ENCODE measurements at places on chromosomes 4 and X.

GRCh38 chr4:87003266-87003665 is 68.5 kb downstream of the AFF1 start:
- DNase-seq: no peak

DNA sequence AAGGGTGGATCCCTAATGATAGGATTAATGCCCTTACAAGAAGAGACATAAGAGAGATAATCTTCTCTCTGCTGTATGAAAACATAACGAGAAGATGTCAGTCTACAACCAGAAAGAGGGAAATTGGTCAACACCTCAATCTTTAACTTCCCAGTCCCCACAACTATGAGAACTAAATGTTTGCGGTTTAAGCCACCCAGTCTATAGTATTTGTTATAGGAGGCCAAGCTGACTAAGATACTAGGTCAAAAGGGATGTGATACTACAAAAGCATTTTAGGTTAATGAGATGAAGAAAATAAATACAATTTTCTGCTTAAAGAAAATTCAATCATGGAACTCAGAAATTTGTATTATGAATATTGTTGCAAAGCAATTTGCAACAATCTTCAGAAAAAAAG is 55.4 kb upstream of the LHFPL1 start:
- DNase-seq: no peak

GRCh38 chrX:86935988-86936387 is 581.6 kb upstream of the KLHL4 start:
- no peak for DNase-seq

GRCh38 chrX:39721566-39722279 is 376.0 kb downstream of the BCOR start:
- DNase-seq: no peak

DNA sequence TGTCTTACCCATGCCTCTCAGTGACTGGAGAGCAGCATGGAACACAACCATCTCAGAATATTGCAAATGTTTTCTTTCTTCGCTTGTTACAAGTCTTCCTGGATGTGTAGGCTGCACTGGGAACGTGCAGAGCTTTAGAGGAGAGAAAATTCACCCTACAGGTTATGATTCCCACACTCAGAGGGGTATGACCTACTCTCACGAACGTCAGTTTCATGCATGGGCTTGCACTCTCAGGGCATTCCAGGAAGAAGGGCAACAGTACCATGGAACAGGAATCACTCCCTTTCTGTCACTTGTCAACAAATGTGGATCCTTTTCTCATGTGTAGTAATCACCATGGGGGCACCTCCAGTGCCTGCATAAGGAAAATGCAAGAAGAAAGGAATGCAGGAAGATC is 75.8 kb downstream of the NBDY start:
- no peak for DNase-seq

DNA sequence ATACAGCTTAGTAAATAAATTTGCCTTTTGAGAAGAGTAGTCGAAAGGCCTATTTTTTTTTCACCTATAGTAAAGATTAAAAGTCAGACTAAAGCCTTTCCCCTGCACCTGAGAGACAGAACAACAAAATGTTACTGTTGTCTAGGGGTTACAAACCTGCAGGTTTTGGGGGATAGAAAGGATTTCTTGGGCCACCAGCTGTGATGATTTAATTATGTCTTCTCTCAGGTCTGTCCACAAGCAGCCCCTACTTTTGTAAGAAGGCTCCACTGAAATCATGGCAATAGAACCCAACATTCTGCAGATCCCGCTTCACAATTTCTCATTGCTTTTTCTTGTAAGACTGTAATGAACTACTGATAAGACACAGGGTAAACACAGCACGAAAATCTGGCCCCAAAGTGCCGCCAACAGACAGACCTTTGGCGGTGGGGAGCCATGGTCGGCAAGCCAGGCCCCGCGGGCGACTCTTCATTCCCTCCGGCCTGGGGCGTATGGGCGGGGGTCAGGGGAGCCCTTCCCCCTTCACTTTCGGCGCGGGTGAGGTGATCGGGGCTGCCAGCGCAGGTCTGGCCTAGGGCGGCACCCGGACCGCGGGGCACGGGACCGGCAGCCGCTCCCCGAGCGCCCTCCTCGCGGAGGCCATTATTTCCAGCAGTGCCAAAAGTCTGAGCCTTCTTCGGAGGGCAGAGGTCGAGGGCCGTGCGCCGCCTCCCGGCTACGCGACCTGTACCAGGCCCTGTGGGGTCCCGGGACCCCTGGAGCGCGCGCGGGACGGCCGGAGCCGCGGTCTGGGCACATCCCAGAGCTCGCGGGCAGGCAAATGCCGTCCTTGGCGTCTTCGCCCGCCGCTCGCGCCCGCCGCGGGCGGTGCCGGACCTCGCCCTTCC is 812 bp upstream of the KDM6A start:
- peak; percentile 7 for DNase-seq

GRCh38 chr4:128596853-128597252 is 212.6 kb upstream of the JADE1 start:
- no peak for DNase-seq

- no peak for DNase-seq
These were observed 384.4 kb upstream of the PABPC4L start for GRCh38 chr4:134585972-134586371.

GRCh38 chr4:93791570-93792195 is 36.9 kb upstream of the ATOH1 start:
- DNase-seq: no peak

DNA sequence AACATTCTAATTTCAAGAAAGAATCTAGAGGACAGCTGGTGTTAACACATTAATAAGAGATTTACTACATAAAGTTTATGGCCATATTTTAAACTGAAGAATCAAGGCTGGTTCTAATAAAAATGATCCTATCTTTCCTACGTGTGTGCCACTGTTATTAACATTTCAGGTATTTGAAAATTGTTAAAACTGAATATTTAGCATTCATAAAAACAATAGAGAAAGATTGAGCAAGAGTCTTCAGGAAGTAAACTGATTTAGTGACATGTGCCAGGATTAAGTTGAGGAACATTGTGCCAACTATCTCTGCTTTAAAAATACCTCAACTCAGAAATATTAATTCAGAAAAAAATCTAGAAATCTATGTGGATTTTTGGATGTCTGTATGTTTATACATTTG is 810.1 kb downstream of the FAT4 start:
- DNase-seq: no peak

DNA sequence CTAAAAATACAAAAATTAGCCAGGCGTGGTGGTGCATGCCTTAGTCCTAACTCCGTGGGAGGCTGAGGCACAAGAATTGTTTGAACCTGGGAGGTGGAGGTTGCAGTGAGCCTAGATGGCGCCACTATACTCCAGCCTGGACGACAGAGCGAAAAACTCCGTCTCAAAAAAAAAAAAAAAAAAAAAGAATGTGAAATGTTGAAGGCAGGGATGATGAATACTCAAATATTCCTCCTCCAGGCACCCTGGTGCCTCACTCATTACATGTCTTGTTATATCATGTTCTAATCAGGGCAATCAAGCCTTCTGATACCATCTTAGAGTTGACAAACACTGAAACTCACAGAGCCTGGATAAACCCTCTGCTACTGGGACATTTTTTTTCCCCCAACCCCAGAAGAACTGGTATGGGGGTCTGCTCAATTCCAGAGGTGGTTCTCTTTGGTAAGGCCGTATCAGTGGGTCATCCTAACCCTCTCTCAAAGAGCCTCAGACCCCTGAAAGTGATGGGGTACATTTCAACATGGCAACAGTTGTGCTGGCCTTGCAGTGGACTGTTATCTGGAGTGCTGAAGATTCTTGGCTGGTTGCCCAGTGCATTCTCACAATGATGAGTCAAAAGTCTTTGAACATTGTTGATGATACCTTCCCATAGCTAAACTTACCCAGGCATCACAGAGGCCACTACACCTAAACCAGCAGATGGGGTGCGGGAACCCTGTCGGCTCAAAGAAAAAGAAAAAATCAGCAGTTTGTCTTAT is 2.4 kb upstream of the SH3KBP1 start:
- peak; percentile 20 for DNase-seq

DNA sequence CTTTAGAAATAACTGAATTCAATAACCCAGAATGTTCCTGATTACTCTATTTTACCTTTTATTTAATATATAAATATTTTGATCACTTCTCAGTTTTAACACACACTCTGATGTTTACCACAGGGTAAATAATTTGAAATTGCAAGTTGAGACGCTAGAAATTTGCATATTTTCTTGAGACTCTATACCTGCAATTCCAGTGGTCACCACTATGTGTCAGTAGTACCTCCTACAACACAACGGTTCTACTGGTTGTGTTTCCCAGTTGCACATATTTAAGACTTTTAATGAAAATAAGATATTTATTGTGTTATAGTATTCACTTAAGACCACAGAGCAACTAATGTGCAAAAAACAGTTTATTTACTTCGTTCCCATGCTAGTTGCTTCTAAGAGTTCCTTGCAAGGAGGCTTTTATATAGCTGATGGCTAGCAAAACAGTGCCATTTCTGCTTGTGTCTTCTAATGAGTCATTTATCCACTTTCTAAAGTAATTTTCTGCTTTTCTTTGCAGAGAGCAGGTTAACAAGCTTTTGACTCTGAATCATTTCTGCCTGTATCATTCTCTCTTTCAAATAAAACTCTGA is 98.9 kb upstream of the PDLIM3 start:
- DNase-seq: no peak

GRCh38 chrX:19063030-19063429 is 59.2 kb downstream of the ADGRG2 start:
- no peak for DNase-seq

- no peak for DNase-seq
These were observed 6.0 kb downstream of the PLXNB3 start for GRCh38 chrX:153769865-153770600.

- no peak for DNase-seq
These were observed 62.4 kb upstream of the WDFY3 start for GRCh38 chr4:85028910-85029309.

DNA sequence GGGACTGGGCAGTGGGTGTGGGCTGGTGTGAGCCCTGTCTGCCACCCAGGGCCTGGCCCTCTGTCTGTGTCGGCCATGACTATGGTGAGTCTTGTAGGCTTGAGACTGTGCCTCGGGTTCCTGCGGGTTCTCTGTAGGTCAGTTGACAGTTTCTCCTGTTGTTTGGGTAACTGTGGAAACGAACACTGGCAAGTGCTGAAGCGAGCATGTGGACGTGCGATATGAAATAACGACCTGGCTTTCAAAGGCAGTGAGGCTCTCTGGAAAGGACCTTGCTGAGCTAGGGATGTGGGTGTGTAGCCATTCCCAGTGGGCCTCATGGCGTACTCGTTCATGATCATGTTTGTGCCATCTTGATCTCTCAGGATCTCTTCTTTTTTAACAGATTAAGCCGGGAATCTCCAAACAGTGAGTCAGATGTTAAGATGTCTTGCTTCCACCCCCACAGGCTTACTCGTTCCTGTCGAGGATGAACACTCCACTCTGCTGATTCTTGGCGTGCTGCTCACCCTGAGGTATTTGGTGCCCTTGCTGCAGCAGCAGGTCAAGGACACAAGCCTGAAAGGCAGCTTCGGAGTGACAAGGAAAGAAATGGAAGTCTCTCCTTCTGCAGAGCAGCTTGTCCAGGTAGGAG is 41.3 kb downstream of the HTT start:
- DNase-seq: no peak

DNA sequence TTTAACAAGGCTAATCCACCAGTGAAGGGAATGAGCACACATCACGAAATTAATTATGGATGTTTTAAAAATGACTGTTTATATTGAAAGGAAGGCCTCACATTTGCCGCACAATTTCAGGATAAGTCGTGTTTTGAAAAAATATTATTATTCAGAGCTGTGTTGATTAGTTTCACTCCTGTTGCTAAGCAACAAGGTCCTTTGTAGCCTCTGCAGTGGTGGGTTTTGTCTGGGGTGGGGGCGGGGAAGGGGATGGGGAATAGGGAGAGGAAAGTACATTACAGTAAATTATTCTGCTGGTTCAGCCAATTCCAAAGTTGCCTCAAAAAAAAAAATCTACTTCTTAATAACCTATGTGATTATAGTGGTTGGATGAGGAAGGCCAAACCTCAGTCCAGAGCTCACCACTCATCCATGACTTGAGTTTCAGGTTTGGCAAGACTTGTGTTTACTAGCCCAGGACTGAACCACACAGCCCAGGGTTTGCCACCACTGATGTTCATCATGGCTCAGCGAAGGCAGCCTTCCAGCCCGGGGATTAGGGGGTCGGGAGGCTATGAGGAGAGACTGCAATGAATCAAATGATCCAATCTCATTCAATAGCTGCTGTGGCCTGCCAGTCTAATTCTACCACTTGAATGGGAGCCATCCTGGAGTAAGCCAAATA is 162.5 kb upstream of the ATP6AP2 start:
- no peak for DNase-seq

GRCh38 chr4:128358913-128359279 is 71.3 kb upstream of the PGRMC2 start:
- no peak for DNase-seq

DNA sequence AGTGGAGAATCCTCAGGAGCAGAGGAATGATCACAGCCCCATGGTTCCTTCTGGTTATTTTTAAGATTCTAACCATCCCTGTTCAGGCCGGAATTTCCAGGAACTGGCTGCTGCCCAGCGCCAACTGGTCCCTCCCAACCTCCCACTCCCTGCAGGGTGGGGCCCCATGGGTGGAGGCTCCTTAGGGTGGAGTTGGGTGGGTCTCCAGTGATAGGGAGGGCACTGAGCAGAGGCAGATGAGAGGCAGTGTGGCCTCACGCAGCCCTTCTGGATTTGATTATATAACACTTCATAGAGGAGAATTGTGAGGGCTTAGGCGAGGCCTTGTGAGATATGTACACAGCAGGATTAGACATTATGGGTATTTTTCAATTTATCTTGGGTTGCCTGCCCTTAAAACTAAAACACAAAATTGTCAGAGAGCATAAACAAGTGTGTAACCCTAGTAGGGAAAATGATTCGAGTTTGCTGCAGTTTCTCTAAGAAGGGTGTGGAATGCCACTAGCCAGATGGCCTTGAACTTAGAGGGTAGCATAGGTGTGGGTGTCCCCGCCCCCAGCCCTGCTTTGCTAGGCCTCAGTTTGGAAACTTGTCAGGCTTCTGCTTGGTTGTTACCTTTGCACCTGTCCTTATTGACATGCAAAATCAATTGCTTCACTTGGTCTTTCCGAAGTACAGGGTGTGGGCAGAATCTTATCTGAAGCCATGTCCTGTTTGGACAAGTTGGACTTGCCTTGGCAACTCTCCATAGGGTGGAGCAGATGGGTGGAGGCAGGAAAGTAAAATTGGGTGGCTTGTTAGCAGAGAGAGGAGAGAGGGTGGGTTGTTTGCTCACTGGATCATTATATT is 9.4 kb downstream of the KLF3 start:
- no peak for DNase-seq

GRCh38 chr4:77804471-77804870 is 14.7 kb downstream of the CNOT6L start:
- DNase-seq: no peak

DNA sequence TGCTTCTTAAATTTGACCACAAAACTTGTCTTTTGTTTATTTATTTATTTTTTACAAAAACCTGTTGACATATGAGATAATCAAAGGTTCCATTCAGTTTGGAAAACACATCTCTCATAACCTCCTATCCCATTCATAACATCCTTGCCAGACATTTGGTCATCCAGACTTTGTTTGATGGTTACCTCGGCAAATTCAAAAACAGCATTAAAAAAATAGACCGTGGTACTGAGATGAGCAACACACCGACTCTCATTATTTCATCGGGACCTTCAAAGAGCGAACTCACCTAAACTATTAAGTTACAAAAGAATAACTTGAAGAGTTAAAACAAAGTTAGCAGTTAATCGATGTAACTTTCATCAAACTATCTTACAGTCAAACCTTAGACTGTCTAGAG is 85.8 kb upstream of the RPS6KA3 start:
- no peak for DNase-seq

All from stimulated activated CD4-positive, alpha-beta T cell treated with anti-CD3 and anti-CD28 coated beads, Interleukin-15, amount 100 ng/mL, for 1 hour (primary cell).